ENCODE measurements at places on chromosomes 3 and 15. TPM values are rescaled to one million over a fixed set of nuclear protein-coding genes. Genes with fewer than 3 reads are reported as not detected.

PLXNA1 gene
- total RNA-seq, result 20.9 TPM

- DNase-seq, result no peak
Measured at GRCh38 chr15:74815961-74816360, 3.3 kb downstream of the LMAN1L start.

DNA sequence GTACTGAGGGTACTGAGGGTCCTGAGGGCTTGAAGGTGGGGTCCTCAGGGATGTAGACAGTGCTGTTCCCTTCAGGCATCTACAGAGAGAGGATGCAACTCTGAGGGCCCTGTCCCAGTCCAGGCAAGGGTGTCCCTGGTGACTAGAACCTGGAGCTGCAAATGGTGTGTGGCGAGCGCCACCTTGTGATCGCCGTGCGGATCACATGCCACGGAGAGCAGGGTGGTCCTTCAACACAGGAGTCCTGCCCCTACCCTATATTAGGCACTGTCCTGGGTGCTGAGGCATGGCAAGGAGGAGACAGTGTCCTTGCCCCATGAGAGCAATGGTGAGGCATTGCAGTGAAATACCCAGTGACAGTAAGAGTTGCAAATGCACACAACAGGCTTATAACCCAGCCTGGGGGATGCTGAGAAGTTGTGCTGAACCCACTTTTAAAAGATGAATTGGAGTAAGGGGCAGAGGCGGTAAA lies 23.6 kb downstream of the RHCG start:
- no peak for DNase-seq

LRRIQ4 gene
- not detected for total RNA-seq

GRCh38 chr15:67917037-67917436 lies 77.2 kb upstream of the RNU6-1 start:
- DNase-seq, result peak; percentile 60

DNA sequence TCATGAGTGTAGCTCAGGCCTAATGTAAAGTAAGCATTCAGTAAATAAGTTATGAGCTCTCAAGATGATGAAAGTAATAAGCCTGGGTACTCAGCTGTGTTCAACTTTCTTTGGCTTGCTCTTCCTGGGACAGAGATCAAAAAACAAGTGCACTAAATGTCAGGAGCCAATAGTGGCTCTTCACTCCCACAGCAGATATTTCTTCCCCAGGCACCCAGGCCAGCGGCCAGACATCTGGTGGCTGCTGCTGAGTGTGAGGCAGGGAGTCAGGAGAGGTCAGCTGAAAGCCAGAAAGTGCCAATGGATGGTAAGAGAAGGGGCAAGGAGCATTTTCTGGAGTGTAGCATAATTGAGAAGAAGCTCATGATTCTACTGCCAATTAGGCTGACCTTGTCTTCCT lies 18.2 kb upstream of the ITGA11 start:
- DNase-seq, result peak; percentile 44

KBTBD12 gene
- 49.1 TPM for total RNA-seq

DCLK3 gene
- total RNA-seq, result 0.18 TPM

DNA sequence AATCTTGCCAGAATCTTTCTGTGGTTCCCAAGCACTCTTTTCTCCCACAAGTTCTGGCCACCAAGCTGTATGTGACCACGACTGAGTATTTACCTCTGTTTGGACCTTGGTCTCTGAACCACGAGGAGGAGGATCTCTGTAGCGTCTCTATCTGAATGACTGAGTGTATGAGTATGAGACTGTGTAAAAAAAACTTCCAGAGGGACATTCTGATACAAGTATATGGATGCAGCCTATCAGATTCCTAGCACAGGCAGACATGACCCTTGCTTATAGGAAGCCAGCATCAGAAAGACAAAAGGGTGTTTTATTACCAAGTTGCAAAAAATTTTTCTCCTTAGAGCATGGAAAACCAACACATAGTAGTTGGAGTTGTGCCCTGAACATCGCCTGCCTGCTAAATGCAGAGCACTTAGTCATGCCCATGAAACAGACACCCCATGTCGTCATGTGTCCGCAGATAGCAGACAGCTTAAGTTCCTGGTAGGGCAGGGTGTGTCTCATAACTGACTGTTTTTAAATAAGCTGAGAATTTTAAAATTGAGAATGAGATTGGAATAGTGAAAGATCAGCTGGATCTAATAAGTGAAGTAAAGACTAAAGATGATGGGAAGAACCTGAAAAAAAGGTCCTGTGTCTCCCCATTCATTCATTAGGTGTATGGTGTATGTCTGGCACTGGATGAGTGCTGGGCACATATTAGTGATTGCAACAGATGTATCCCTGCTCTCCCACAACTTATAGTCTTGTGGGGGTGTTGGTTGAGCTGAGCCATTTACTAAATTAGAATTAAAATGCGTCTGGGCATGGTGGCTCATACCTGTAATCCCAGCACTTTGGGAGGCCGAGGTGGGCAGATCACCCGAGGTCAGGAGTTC lies 30.9 kb downstream of the DAG1 start:
- peak; percentile 63 for DNase-seq

- DNase-seq, result no peak
Measured at GRCh38 chr3:85652360-85652759, 693.6 kb downstream of the CADM2 start.

- DNase-seq, result peak; percentile 62
Measured at GRCh38 chr3:141000027-141000663, 51.0 kb upstream of the SPSB4 start.

CPN2 gene
- total RNA-seq, result 1.6 TPM

CLDN11 gene
- total RNA-seq, result 2.9 TPM

DNA sequence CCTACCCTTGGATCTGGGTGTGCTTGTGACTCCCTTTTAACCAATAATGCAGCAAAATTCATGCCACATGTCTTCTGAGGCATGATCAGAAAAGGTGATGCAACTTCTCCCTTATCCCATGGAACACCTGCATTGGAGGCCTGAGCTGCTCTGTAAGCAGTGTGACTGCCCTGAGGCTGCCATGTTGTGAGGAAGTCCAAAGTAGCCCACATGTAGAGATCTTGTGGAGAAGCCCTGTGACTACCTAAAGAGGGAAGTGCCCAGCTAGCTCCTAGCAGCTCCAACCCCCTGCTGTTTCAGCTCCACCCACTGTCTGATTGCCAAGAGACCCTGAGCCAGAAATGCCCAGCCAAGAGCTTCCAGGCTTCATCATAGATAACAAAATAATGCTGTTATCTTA lies 6.4 kb upstream of the NR1D2 start:
- DNase-seq, result no peak

INSYN1 gene
- total RNA-seq, result 60.8 TPM

- DNase-seq, result no peak
Measured at GRCh38 chr3:186922790-186923189, 7.5 kb upstream of the ST6GAL1 start.

PLSCR2 gene
- total RNA-seq, result not detected

TERC gene
- 1.7 TPM for total RNA-seq

- DNase-seq, result no peak
Measured at GRCh38 chr3:104526901-104527401, 839.8 kb upstream of the ALCAM start.

GRCh38 chr3:74343391-74343790 lies 271.1 kb downstream of the CNTN3 start:
- DNase-seq, result no peak

DNA sequence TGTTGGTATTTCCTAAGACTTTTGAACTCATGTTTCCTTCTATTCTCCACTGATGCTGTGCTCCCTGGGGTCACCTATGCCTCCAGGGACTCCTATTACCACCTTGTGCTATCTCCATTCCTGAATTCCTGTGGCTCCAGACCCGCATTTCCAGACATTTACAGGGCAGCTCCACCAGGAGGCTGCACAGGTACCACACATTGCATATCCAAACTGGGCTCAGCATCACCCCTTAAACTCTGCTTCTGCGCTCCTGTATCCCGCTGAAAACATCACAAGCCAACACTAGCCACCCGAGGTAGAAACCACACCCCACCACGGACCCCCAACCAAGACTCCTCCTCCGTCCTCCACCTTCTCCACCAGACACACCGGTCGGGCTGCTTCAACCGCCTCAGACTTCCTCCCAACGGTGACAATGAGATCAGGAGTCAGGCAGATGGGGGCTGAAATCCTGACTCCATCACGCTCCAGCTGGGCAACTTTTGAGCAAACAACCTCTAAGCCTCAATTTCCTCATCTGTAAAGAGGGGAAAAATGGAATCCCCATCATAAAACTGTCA lies 10.4 kb downstream of the TNK2 start:
- no peak for DNase-seq

CISH gene
- 34.0 TPM for total RNA-seq

GRCh38 chr3:141373768-141374526 lies 5.6 kb downstream of the ZBTB38 start:
- no peak for DNase-seq

SOX14 gene
- total RNA-seq, result not detected

CRELD1 gene
- 61.7 TPM for total RNA-seq

- DNase-seq, result no peak
Measured at GRCh38 chr3:131898346-131898745, 136.5 kb downstream of the CPNE4 start.

GRCh38 chr3:160801386-160802118 lies 45.5 kb downstream of the PPM1L start:
- peak; percentile 7 for DNase-seq

GNAT1 gene
- not detected for total RNA-seq

- no peak for DNase-seq
Measured at GRCh38 chr15:85463976-85464375, 83.6 kb downstream of the AKAP13 start.

GRCh38 chr15:63276342-63277037 lies 915 bp upstream of the APH1B start:
- no peak for DNase-seq

HTR3E gene
- total RNA-seq, result not detected

PLA2G4D gene
- not detected for total RNA-seq

GRCh38 chr3:183478501-183478900 lies 50.1 kb upstream of the MCF2L2 start:
- DNase-seq, result no peak

GRCh38 chr15:88491158-88491557 lies 23.6 kb downstream of the MRPS11 start:
- DNase-seq, result no peak

DNA sequence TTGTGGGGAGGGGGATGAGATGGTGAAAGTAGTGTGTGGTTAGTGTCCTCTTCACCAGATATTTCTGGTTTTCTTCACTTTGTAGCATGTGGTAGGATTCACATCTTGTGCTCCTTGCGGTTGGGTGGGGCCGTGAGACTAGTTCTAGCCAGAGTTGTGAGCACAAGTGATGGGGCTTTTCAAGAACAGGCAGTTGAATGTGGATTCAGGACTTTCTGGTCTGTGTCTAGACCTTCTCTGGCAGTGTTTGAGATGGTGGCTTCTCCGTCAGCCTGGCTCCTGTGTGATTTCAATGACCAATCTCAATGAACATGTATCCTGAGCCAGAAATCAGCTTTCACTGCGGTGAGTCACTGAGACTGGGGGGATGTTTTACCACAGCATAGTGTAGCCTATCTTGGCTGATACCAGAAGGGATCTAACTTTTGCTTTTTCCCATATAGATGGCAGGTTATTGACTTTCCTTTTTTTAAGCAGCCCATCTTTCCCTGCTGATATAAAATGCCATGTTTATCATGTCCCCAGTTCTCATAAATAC lies 82.6 kb downstream of the RPLP1 start:
- DNase-seq, result no peak

FBLN2 gene
- total RNA-seq, result 63.8 TPM

NR1I2 gene
- total RNA-seq, result not detected

DNA sequence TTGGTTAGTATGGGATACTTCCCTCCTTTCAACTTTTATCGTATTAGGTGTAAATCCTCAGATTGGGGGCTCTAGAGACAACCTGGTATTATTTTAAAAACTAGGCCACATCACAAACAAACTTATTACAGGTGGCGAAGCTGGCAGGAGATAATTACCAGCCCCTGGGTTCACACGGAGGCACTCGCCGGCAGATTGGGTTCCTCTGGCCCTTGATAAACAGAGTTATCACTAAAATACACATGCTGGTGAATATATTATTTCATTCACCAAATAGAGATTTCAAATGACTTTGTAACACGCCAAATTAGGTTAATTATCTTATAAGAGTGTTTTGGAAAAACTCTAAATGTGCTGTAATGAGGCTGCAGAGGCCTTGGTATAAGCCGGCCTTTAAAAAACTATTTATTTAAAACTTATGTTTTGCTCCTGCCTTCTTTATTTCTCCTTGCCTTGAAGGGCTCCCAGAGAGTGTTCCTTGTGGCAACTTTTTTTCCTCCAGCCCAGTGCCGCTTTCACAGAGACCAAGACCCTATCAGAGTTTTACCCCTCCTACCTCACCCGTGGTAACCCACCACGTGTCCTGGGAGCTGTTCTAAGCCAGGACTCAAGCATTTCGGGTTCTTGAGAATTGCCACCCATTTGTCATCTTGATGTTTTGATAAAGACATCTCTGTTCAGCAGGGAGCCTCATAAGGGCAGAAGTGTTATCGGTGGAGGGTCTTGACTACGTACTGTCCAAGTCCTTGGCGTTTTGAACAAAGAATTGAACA lies 468.6 kb upstream of the CFAP20DC start:
- no peak for DNase-seq

POPDC2 gene
- 750 TPM for total RNA-seq

- DNase-seq, result no peak
Measured at GRCh38 chr3:66472313-66473134, 28.3 kb downstream of the LRIG1 start.

GRCh38 chr3:179653096-179653797 lies 407 bp downstream of the USP13 start:
- peak; percentile 78 for DNase-seq

GRCh38 chr3:57958642-57959422 lies 49.4 kb upstream of the FLNB start:
- DNase-seq, result peak; percentile 37

GRCh38 chr3:2920103-2920502 lies 190.1 kb downstream of the IL5RA start:
- DNase-seq, result no peak

ARGFX gene
- not detected for total RNA-seq

DCBLD2 gene
- 61.0 TPM for total RNA-seq
